ENCODE measurements at places on chromosomes 11 and 22. TPM values are rescaled to one million over a fixed set of nuclear protein-coding genes. Genes with fewer than 3 reads are reported as not detected.
A peak's percentile ranks its signal among the peaks of the same experiment; 100 is the strongest.

Gene OTOG
- total RNA-seq: 3.5 TPM

Gene CDON
- total RNA-seq: 33.3 TPM

Gene LRRN4CL
- total RNA-seq: 0.16 TPM

Gene MPZL3
- total RNA-seq: 2.1 TPM

Gene DCHS1
- total RNA-seq: 12.6 TPM

Gene LIPT2
- 9.5 TPM for total RNA-seq

Gene CNGA4
- total RNA-seq: 0.50 TPM

- DNase-seq: no peak
Observed at GRCh38 chr11:87179621-87180020, 141.9 kb downstream of the TMEM135 start.

DNA sequence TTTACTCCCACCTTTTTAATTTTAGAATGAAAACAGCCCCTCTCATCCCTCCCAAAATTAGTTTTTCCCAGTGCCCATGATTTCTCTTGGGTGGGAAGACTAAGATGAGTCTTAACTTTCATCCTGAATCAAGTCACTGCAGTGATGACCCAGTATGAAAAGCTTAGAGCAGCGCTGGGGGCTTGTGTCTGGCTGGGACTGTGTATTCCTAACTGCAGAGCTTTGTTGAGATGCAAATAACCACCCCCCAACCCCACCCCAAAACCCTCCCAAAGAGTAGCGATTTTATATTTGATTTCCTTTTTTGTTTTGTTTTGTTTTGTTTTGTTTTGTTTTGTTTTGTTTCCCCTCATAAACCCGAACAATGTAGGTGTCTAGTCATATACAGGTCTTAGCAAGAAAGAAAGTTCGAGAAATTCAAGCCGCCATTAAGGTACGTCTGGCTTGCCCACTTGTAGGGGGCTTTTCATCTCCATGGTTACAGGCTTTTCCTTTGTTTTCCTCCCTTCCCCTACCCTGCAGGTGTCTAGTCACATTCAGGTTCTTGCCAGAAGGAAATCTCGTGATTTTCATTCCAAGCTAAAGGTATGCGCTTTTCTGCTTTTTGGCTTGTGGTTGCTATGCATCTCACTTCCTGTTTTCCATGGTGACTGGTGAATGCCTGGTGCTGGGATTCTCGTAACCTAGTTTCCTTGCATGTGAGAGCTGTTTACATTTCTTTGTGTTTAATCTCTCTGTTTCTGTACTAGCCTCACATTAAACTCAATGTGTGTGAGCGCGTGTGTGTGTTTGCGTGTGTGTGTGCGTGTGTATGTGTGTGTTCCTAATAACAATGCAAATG, 144.6 kb upstream of the RASSF10 start:
- DNase-seq: peak; percentile 53

- no peak for DNase-seq
Observed at GRCh38 chr11:27405134-27405533, 42.1 kb upstream of the CCDC34 start.

DNA sequence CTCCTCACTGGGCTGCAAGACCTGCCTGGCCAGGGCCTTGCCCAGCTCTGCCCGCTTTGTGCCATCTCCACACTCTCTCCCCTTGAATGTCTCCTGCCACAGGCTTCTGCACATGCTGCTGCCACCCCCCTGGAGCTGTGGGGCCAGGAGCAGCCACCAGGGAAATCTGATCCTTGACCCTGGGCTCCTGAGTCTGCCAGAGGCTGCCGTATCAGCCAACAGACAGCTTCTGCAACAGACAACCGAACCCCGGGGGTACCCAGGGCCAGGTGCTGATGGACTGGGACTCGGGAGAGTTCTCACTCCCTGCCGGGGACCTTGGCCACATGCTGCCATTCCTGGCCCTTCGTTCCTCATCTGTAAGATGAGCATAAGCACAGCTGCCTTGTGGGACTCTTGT, 3.3 kb upstream of the PPARA start:
- DNase-seq: no peak

GRCh38 chr11:74783241-74783871, 34.7 kb downstream of the RNF169 start:
- DNase-seq: no peak

DNA sequence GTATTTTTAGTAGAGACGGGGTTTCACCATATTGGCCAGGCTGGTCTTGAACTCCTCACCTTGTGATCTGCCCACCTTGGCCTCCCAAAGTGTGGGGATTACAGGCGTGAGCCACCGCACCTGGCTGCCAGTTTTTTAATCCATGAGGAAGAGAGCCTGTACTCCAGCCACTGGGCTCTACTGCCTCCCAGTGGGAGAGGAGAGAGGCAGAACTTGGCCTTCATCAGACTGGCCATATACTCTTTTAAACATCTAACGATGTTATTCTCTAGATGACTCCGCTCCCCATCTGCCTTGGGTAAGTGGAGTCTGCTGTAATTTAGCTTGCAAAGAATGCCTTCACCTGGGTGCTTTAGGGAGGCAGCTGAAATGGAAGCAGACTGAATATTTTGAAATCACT, 34.6 kb downstream of the SLC6A5 start:
- peak; percentile 26 for DNase-seq

GRCh38 chr22:45878051-45878781, 98.7 kb downstream of the WNT7B start:
- no peak for DNase-seq

DNA sequence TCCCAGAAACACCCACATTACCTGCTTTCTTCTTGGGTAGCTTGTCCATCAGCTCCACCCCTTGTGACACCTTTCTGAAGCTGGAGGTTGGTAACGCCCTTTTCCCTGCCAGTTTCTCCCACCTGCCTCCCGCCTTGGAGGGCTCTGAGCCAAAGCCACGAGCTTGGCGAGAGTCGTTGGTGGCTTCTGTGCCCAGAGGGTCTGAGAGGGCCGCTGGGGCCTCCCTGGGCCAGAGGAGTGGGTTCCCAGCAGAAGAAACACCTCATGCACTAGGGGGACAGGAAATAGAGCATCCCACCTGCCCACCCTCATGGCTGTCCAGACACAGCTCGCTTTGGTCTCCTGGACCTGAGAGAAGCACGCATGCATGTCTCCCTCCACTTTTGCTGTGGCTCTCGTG, 37.9 kb downstream of the B3GAT1 start:
- no peak for DNase-seq

- DNase-seq: no peak
Observed at GRCh38 chr11:120752668-120753067, 241.1 kb downstream of the GRIK4 start.

GRCh38 chr11:80958987-80959386, 1518.2 kb upstream of the TENM4 start:
- no peak for DNase-seq

DNA sequence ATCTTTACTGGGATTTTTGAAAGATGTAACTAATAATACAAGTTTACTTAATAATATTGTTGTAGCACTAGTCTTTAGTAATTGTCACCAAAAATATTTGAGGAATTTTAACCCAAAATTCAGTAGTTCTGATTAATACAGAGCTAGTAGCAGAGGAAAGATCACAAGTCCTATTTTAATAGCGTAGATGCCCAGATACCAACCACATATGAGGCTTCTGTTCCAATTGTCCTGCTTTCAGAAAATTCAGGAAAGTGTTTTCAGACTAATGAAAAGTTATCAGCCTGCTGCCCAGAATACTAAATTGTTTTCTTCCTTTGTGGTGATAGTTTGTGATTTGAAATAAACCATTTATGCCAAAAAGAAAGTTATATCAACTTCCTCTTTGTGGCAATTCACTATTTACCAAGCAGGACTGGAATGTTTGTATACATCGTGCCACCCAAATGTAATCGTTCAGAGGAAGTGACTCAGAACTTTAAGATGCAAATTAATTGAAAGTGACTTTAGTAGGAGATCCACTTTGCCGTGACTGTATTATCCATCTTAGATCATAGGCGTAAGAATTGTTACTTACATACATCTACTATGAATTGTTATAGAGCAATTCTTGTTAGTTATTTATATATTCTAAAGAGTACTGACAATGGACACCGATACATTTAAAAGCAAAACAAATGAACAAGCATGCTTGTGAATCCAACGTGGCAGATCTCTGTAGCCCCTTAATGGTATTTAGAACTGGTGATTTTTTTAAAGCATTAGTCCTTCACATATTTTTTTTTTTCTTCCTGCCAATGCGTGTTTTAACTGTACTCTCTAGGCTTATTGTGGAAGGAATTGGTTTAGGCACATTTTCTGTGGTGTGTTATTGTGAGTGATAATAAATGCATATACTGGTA, 231.0 kb downstream of the DDX10 start:
- no peak for DNase-seq

- no peak for DNase-seq
Observed at GRCh38 chr11:113952588-113952987, 22.3 kb upstream of the HTR3A start.

GRCh38 chr11:112437096-112437495, 176.4 kb upstream of the PLET1 start:
- no peak for DNase-seq

DNA sequence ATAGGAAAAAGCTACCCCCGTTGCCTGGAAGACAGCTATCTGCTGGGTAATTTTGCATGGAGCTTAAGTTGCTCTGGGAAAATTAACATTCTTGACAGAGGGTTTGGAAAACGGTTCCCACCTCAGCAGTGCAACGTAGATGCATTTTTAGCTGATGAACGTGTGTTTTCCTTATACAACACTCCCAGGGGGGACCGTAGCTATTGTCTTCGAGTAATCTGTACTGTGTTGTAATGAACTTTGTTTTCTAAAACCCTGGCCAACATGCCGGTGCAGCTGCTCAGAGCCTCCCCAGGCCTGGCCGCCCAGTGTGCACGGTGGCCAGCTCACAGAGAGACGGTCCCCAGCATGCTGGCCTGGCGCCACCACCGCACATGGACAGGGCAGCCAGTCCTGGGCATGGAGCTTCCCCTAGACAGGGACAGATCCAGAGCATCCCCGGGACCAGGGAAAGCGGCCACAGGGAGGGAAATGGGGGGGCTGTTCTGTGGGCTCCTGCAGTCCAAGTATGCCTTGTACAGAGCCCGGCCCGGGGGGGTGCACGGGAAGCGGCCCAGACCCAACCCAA, 2.2 kb downstream of the TNNT3 start:
- no peak for DNase-seq

DNA sequence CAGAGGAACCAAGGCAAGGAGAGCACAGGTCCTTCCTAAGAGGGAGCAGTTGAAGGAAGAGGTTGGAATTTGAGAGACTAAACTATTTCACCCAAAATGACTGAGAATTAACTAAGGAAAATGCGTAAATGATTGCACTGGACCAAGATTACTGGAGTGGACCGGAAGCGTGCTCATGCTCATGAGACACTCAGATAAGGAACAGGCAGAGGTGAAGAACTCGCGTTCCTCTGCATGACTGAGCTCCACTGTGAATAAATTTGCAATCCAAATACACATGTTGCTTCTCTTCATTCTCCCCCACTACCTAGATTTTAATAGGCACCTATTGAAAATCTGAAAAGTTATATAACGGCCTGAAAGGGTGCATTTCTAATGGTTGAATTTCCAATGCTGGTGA, 207.0 kb downstream of the KIRREL3 start:
- DNase-seq: no peak

GRCh38 chr11:9615031-9615451, 41.6 kb downstream of the WEE1 start:
- DNase-seq: no peak

- DNase-seq: no peak
Observed at GRCh38 chr22:20550057-20550817, 42.8 kb downstream of the MED15 start.

DNA sequence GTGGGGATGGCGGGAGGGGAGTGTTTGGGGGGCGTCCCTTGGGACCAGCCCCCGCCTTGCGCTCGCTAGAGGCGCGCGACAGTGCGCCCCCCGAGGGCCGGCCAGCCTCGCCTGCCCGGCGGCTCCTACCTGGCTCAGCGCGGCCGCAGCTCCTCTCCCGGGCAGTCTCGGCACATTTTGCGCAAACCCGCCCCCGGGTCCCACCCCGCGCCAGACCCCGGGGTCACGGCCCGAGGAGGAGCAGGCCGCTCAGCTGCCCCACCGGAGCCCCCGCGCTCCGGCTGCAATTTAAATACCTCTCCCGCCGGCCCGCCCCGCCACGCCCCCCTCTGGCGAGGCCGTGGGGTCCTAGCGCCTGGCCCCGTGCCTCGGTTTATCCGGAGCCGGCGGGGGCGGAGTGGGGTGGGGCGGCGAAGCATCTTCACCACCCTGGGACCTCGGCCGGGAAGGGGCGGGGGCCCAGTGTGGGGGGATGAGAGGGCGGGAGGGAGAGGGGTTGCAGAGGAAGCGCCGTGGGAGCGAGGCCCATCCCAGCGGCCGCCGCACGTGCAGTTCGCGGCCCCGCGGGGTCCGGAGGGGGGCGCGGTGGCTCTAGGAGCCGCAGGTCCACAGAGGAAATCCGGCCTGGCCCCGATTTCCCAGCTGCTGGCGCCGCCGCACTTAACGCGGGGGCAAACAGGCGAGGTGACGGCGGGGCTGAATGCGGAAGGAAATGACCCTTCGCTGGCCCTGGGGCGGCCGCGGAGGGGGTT, at the start of gene LRRC32:
Gene LRRC32, minus strand, starts transcription at position 263 of the 752 bp plus-strand sequence. CDS start 4,793 bp downstream, outside the sequence.
- DNase-seq: peak; percentile 57

DNA sequence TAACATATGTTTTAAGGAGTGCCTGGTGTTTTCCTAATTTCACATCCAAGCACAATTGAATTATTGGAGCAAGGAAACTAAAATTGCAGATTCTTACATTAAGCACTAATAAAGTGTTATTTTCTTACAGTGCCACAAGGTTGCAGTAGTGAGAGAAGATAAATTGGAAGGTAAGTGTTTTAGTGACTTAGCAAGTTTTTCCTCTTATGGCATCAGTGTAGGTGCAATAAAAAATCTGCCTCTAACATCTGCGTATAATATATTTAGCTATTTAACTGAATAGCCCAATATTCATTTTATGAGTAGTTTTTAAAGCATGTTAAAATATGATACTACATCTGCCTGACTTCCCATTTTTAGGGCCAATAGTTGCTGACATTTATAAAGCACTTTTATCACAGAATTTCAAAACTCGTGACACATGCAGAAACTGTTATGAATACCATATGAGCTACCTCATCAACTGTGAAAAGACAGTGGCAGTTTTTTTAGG, 19.0 kb downstream of the POLD3 start:
- DNase-seq: no peak

- no peak for DNase-seq
Observed at GRCh38 chr11:3834349-3834663, 6.5 kb downstream of the RHOG start.

DNA sequence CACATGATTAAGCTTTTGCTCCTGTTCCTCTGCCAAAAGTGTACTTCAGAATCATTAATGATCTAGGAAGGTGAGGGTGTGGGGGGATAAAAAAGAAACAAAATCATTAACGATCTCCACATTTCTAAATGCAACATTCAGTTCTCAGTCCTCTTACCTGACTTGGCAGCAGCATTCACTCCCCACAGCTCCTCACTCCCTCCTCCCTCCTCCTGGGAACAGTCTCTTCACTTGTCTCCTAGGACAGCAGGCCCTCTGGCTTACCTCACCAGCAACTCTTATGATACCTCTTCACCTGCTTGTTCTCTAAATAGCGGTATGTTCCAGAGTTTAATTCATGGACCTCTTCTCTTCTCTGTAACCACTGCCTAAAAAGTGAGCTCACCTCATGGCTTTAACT, 56.5 kb upstream of the APOA1 start:
- no peak for DNase-seq

- DNase-seq: no peak
Observed at GRCh38 chr11:6813656-6814055, 14.2 kb upstream of the OR6A2 start.

Measured in WTC11 (cell line).